ENCODE measurements at places on chromosomes 6 and 20.

- DNase-seq: no peak
These were observed 103.8 kb downstream of the KIF16B start for GRCh38 chr20:16469395-16469905.

GRCh38 chr6:41647061-41647511 is 8.8 kb downstream of the MDFI start:
- DNase-seq: no peak

- DNase-seq: no peak
These were observed 18.9 kb downstream of the GSTA4 start for GRCh38 chr6:52976149-52976548.

GRCh38 chr20:61130156-61130555 is 121.9 kb upstream of the CDH4 start:
- no peak for DNase-seq

DNA sequence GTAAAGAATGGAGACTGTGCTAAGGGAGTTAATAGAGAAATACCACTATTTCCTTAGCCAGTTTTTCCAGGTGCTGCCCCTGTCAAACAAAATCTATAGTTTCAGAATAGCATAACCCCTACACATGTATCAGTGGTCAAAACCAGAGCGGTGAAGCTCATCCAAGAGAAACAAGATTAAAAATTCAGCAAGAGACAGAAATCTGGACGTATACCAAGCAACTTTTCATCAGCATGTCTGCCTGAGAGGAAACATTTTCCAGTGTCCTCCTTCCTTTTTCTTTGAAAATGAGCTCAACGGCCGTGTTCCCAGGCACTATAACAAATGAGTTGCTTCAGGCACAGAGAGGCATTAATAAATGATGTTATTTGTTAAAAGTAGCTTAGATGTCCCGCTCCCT is 416.5 kb downstream of the BCKDHB start:
- no peak for DNase-seq

DNA sequence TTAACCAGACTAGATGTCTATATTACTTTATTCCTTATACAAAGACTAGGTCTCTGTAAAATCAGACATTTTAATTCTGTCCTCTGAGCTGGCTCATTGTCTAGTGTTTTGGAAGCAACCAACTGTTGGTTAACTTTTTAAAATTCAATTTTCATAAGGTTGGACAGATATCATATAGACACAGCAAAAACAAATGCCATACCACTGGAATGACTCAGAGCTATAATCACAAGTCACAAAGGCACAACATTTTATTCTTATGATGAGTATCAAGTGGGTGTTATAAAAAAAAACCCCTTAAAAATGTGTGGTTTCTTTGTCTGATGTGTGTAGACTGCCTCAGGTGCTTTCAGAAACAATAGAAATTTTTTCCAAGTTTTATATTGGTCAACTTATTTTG is 296.2 kb upstream of the MARCKS start:
- DNase-seq: no peak

DNA sequence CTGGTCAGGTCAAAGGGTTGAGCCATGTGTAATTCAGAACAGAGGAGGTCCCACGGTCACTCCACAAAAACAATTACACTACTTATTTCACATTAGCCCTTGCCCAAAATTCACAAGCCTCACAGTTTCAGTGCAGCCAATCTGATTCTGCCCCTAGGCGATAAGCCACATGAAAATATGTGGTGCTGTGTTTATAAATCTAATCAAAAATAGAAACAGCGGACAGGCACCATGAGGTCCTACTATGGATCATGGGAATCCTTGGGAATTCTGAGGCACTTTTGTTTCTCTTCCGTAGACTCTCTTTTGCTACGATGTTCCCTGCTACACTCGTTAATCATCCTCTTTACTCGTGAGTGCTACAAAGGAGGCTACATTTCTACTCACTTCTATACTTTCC is 476.1 kb downstream of the TFAP2A start:
- no peak for DNase-seq

GRCh38 chr6:54846243-54846856 is at the start of gene FAM83B:
FAM83B (plus strand) TSS chr6:54846771; CDS start chr6:54870247, 23,476 bp downstream.
- no peak for DNase-seq

DNA sequence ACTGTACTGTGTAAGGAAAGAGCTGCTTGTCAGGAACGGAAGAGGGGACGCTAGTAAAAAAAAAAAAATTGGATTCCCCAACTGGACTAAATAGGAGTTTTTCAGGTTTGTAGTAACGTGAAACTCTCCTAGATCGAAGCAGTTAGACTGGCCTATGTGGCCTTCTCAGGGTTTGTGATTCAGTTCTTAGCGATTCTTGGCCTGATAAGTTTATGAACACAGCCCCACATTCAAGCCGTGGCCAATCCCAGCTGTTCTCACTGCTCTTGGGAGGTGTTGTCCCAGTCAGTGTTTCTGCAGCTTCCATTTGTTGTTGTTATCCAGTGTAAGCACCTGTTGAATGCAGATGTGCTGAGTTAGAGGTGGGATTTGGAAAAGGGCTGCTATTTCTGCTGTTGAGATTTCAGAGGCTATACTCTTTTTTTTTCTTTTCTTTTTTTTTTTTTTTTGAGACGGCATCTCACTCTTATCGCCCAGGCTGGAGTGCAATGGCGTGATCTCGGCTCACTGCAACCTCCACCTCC is 29.7 kb downstream of the TAF8 start:
- DNase-seq: no peak

DNA sequence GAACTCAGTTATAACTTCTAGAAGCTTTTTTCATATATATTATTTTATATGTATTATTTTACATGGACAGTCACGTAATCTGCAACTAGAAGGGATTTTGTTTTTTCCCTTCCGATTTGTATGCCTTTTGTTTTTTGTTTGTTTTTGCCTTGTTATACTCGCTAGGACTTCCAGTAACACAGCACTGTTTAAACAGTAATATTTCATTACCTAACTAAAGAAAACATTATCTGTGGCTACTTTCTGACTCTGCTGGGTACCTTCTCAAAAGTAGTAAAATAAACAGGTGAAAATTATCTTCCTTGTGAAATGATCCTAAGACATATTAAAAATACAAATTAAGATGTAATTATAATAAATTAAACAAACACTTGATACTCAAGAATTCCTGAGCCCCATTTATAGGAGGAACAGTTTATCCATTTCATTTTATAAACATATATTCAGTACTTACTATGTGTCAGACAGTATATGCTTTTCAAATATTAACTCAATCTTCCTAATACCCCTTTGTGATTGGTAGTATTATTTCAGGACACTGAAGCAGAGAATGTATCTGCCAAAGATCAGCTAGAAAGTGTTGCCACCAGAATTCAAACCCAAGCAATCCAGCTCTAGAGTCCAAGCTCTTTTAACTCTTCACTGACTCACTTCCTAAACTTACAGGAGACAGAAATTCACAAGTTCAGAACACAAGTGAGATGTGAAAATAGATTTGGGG is 65.3 kb downstream of the MAP3K5 start:
- DNase-seq: no peak

- DNase-seq: no peak
These were observed 20.5 kb downstream of the PTK7 start for GRCh38 chr6:43096451-43097097.

DNA sequence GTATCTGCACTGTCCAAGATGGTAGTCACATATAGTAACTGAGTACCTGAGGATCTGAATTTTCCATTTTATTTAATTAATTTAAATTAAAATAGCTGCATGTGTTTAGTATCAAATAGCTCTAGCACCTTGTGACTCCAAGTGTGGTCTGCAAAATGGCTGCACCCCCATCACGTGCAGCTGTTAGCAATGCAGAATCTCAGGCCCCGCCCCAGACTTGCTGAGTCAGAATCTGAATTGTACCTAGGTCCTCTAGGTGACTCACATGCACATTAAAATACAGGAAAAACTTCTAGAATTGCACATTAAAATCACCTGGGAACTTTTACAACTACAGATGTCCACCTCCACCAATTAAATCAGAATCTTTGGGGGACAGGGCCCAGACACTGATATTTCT is 19.2 kb upstream of the FAM83C start:
- no peak for DNase-seq

DNA sequence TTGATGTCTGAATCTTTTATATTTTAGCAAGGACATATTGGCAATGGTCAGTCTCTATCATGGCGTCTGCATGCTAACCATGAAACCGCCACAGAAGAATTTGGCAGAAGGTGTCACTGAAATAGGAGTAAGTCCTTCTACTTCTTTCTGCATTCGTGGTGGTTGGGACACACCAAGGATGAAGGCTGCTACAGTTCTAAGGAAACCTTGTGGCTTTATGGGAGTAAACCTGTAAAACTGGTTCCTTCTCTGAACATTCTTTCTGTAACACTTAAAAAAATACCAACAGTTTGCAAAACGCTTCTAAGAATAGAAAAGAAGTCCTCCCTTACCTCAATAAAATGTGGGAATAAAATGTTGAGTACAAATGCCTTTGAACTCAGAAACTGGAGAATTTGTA is 195.3 kb downstream of the SLC24A3 start:
- no peak for DNase-seq

- DNase-seq: no peak
These were observed 4.4 kb upstream of the STX16 start for GRCh38 chr20:58646703-58647102.

GRCh38 chr20:35523298-35523888 is 6.1 kb downstream of the C20orf173 start:
- no peak for DNase-seq

- no peak for DNase-seq
These were observed 350.1 kb upstream of the TSHZ2 start for GRCh38 chr20:52622081-52622480.

DNA sequence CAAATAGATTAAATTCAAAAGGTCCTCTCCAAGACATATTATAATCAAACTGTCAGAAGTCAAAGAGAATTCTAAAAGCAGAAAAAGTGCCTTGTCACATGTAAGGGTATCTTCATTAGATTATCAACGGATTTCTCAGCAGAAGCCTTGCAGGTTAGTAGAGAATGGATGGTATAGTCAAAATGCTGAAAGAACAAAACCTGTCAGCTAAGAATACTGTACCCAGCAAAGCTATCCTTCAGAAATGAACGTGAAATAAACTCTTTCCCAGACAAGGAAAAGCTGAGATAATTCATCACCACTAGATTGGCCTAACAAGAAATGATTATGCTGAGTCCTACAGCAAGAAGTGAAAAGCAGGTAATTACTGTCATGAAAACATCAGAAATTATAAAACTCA is 92.9 kb downstream of the STXBP5 start:
- no peak for DNase-seq

GRCh38 chr20:54078296-54078984 is 8.0 kb upstream of the BCAS1 start:
- DNase-seq: no peak

DNA sequence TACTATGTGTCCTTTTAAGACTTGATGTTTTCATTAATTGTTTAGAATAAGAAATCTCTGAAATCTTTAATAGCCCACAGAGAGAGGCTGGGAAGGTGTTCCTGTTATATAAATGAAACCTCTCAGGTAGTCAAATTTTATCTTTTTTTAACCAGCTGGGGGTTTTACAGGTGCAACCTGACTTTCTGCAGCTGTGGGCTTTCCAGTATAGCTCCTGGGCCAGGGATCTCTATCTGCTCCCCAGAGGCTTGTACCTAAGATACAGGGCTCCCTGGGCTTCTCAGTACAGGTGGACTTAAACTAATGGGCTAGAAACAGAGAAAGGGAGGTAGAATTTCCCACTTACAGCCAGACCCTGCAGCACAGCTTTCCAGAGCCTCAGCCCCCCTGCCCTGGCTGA is 49.4 kb downstream of the HLA-C start:
- DNase-seq: no peak

DNA sequence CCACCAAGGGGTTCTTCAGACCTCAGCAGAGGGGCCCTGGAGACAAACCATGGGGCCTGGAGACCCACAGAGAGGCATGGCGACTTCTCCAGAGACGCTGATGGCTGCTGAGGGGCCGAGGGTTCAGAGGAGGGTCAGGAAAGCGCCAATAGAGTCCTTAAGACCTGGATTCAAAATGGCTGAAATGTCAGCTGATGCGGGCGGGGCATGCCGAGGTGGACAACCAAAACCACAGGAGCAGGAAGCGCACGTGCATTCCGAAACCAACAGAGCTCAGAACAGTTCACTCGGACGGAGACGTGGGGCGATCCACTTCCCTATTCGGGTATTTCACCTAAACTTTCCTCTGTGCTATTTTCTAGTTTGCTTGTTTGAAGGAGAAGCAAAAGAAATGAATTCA is 99.9 kb upstream of the RIN2 start:
- DNase-seq: no peak

GRCh38 chr6:30749554-30750378 is 5.4 kb upstream of the IER3 start:
- no peak for DNase-seq

GRCh38 chr6:7171119-7171518 is 63.4 kb downstream of the RREB1 start:
- no peak for DNase-seq

DNA sequence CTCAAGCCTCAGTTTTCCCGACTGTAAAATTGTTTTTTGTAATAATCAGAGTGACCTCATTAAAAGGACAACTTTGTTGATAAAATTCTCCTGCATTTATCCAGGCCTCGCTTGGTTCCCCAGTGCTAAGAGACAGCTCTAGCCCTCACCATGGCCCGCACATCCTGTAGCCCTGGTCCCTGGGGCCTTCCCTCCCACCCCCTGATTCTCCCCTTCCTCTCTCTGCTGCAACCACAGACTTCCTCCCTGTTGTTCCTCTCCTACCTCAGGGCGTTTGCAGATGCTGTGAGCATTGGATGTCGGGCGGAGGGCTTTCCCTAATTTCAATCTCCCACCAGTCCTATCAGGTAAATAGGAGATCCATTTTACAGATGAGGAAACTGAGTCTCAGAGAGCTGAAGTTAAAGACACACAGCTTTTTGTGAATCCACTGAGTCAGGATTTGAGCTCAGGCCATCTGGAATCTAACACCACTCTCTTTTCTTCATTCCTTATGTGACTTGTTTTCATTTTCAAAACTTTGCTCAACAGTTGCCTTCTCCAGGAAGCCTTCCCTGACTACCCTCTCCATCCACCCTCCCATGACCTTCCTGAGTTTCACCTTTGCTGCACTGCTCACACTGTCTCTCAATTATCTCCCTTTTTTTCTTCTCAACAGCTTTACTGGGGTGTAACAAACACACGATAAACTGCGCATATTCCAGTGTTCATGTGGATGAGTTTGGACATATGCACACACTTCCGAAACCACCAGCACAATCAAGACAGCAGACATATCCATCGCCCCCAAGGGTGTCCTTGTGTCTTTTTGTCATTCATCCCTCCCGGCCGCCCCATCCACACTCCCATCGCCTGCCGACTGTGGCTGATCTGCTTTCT is 107.1 kb downstream of the CEBPB start:
- DNase-seq: no peak

All from NCI-H1417 treated with DMSO at 0.1 percent for 48 hours (cell line).